Right ventricle myocardium inferior (tissue), 1 donor: ENCODE measurements at places on chromosomes 11 and 22. TPM values are rescaled to one million over a fixed set of nuclear protein-coding genes. Genes with fewer than 3 reads are reported as not detected.
A peak's percentile ranks its signal among the peaks of the same experiment; 100 is the strongest.

GRCh38 chr11:76369406-76369805 is 11.5 kb downstream of the THAP12 start:
- no peak for DNase-seq

- DNase-seq: no peak
Measured at GRCh38 chr11:33507967-33508366, 192.7 kb downstream of the C11orf91 start.

Gene ACTN3
- not detected for total RNA-seq

DNA sequence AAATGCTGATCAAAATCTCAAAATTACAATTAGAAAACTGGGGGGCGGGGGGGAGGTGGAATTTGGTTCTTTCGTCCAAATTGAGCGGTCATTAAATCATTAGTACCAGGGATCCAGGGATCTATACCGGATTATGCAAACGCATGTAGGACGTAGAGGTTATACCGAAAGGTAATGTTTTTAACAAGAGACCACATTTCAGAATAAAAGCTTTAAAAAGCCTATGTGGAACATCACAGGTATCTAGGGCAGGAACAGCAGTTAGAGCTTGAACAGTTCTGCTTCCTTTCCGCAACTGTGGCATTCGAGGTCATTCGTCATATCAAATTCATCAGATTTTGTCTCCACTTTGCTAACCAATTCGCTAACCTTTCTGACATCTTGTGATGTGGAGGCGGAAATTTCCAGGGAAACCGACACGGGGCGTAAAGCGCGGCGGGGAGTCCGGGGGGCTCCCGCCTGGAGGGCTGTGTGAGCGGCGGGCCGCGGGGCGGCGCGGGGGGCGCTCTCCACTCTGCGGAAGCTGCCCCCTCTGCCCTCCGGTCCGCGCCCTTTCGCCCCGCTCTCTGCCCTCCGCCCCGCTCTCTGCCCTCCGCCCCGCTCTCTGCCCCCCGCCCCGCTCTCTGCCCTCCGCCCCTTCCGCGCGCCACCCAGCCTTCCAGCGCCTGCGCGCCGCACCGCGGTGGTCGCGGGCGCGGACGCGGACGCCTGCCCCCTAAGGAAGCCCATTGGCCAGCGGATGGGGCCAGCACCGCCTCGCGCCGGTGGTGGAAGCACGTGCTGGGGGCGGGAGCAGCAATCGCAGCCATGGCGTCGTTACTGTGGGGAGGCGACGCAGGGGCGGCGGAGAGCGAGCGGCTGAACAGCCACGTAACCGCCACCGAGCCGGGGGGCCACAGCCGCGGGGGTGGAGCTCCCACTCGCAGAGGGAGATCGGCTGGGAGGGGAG is at the start of gene DDX25:
Gene DDX25 (plus strand): TSS at position 798 of the 949 bp plus-strand sequence. CDS start 10 bp downstream, at position 808.
- DNase-seq: no peak

- DNase-seq: no peak
Measured at GRCh38 chr11:85647078-85647477, 689 bp upstream of the TMEM126A start.

GRCh38 chr11:128684549-128685401 is 9.1 kb upstream of the FLI1 start:
- DNase-seq: no peak

DNA sequence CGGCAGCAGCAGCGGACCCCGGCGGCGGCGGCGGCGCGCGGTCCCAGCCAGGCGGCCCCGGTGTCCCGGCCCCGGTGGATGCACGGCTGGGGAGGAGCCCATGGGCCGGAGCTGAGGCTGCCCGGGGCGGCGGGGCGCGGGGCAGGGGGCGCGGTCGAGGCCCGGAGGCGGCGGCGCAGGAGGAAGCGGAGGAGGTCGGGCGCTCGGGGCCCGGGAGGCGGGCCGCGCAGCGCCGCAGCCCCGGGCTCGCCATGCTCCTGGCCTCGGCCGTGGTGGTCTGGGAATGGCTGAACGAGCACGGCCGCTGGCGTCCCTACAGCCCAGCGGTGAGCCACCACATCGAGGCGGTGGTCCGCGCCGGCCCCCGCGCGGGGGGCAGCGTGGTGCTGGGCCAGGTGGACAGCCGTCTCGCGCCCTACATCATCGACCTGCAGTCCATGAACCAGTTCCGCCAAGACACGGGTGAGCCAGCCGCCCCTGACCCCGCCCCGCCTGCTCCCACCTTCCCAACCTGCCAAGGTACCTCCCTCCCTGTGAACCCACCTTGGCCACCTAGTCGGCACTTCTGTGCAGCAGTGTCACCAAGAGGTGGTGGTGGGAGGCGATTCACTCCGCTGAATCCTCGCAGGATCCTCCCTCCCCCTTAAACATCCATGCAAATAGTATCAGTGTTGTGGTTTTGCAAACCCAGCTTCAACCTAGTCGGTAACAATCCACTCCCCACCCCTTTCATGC is 580 bp downstream of the DTX4 start:
- DNase-seq: peak; percentile 71

DNA sequence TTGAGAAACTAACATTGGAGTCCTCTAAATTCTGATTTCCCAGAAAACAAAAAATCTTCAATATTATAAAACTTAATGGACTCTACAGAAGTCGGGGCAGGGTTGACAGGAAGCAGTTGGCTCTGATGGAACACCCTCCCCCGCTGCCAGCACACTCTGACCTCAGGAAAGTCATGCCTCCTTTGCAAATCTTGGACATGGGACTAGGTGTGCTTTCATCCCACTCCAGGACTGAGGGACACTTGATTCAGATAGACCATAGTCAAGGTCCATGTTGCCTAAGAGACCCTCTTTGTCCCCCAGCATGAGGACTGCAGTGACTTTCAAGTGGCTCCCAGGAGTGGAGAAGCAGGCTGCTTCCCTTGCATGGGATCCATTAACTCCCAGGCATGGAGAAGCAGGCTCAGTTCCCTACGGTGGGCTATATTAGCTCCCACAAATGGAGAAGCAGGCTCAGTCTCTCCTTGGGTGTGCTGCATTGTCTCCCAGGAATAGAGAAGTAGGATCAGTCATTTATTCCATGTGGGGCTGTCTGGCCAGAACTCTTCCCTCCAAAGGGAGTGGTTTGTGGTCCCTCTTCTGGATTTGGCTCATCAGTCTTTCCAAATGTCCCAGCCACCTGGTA is 38.3 kb downstream of the C22orf31 start:
- DNase-seq: no peak

DNA sequence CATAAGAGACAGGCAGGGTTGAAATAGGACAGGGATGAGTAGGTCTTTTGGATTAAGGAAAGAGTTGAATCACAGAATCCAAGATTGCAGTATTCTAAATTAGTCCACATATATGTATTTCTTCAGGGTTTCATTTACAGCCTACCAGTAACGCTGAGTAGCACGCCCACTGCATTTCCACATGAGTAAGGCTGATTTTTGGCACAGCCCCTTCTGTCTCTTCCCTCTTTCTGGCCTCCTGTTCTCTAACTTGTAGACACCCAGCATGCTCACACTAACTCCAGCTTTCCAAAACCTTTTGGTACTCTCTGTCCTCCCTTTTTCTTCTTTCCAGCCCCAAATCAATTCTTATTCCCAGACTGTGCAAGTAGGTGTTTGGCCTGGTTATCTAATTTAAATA is 3.7 kb upstream of the SIK2 start:
- DNase-seq: no peak

DNA sequence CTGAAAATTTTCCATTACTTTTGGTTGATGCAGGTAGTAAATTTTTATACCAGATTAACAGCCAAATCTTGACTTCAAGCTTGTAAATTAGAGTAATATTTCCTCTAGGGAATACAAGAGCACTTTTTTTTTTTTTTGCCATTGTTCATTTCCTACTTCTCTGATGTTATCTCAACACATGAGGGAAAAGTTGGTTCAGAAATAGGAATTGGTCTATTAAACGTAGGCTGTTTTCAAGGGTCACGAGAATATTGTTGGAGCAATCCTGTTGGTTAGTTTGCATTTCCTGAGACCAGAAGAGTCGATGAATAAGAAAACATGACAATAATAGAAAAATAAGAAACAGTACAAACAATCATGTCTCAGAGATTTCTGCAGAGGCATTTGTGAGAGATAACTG is 453.9 kb upstream of the CCDC179 start:
- DNase-seq: no peak
